ENCODE measurements at places on chromosomes 7 and 10.
A peak's percentile ranks its signal among the peaks of the same experiment; 100 is the strongest.

GRCh38 chr7:105250239-105250638 is 138.5 kb downstream of the SRPK2 start:
- no peak for DNase-seq

GRCh38 chr10:130135676-130136225 is 440 bp upstream of the GLRX3 start:
- no peak for DNase-seq

DNA sequence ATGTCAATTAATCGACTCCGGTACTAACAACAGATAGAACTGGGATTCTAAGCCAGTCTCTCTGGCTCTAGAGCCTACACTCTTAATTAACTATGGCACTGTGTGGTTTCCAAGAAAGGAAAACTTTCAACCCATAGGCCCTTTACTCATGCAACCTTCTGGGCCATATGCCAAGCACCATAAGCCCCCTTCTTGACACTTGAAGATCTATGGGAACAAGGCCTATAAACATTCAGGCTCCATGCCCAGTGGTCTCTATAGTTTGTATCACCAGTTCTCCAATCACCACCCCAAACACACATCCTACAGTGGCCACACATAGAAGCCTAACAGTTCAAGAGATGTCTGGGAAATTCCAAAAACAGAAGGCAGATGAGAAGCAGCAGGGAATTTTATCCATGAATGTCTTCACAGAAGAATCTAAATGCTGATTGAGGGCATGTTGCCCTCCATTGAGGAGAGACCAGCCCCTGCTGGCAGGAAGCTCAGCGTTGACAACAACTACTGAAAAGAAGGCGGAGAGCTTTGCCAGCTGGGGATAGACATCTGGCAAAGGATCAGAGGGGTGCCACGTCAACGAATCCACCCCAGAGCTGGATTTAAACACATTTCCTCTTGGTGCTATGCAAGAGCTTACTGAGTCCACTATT is 64.4 kb downstream of the GRM3 start:
- DNase-seq = no peak

GRCh38 chr7:450741-451140 is 68.9 kb downstream of the PDGFA start:
- DNase-seq = no peak

GRCh38 chr10:7258948-7259523 is 151.8 kb downstream of the SFMBT2 start:
- peak; percentile 66 for DNase-seq

GRCh38 chr7:148982654-148983199 is 45.6 kb downstream of the PDIA4 start:
- no peak for DNase-seq

DNA sequence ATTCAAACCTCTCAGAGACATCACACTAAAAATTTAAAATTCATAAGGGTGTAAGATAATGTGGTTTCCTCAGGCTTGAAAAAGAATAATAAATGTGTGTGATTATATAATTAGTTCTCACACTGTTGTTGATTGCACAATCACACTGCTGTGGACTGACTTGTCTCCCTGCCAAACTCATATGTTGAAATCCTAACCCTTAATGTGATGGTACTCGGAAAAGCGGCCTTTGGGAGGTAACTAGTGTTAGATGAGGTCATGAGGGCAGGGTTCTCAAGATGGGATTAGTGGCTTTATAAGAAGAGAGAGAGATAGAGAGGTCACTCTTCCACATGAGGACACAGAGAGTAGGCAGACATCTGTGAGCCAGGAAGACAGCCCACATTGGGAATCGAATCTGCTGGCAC is 128.5 kb upstream of the COL1A2 start:
- DNase-seq = no peak

GRCh38 chr7:93117327-93117726 is 452 bp downstream of the SAMD9 start:
- no peak for DNase-seq

DNA sequence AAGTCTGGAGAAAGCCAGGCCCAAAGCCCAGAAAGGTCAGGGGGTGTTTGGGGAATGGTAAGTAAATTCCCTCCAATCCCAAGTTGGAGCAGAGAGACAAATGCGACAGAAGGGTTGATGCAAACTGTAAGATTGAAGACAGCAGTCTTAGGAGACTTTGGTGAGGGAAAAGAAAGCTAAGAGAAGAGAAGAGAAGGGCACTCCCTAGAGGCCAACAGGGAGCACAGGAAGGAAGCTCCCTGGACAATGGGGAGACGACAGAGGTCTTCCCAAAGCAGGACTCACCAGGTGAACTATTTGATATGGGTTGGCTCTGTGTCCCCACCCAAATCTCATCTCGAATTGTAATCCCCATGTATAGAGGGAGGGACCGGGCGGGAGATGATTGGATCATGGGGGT is 151.5 kb downstream of the KIF20B start:
- DNase-seq = no peak

DNA sequence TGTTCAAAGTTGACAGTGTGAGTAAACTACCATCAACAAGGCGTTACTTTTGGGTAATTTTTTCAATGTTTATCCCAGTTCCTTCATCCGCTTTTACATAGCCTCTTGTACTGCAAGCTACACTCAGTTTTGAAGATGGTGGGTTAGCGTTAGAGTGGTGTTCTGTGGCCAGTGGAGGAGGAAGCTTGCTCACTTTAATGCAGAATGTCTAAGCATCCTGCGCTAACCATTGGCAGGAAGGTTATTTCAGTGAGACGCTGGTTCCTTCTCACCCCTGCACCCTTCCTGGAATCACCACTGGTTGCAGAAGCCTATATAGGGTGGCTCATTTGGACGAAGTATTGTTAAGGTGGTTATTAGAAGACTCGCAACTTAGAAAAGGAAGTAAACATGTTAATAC is 159.1 kb downstream of the CELF2 start:
- no peak for DNase-seq

- no peak for DNase-seq
Measured at GRCh38 chr7:110856704-110857103, 234.2 kb upstream of the LRRN3 start.

- peak; percentile 51 for DNase-seq
Measured at GRCh38 chr10:118473305-118473960, 122.0 kb downstream of the PRLHR start.

DNA sequence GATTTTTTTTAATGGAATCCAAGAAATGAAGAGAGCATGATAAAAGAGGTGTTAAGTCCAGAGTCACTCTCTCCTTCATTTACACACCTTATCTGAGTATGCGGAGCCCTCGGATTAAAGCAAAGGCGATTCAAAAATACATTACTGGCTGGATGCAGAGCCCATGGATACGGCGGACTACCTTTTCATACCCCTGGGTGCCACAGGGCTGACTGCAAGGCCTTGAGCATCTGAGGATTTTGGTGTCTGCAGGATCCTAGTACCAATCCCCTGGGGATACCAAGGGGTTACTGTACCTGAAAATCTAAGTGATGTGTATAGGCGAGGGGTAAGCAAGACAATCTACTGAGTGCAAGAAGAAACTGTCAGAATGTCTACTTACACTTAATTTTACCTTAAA is 20.5 kb downstream of the PIP4K2A start:
- DNase-seq = no peak

- DNase-seq = no peak
Measured at GRCh38 chr7:156173346-156173745, 361.1 kb upstream of the SHH start.

- no peak for DNase-seq
Measured at GRCh38 chr7:107975394-107976013, 27.5 kb downstream of the LAMB1 start.

DNA sequence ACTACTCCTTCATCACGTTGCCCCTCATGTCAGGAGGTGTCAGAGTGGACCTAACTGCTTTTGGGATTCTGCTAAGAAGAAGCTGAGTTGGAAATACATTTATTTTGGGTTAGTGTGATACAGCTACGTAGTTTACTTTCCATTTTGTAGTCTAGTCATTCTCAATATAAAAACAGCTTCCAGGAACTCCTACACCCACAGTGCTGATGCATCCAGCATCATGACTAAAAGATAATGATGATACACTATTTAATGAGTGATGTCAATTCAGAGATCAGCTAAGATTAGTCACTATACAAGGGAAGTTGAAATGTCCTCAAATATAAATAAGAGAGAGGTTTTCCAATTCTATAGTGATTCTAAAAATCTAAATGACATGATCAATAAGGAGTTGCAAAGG is 264.2 kb upstream of the SLC26A5 start:
- no peak for DNase-seq

All from hematopoietic multipotent progenitor cell (in vitro differentiated cells).